ENCODE measurements at places on chromosomes 4 and X. TPM values are rescaled to one million over a fixed set of nuclear protein-coding genes. Genes with fewer than 3 reads are reported as not detected.

Gene GALNTL6
- total RNA-seq, result not detected

Gene ARMCX6
- 42.3 TPM for total RNA-seq

DNA sequence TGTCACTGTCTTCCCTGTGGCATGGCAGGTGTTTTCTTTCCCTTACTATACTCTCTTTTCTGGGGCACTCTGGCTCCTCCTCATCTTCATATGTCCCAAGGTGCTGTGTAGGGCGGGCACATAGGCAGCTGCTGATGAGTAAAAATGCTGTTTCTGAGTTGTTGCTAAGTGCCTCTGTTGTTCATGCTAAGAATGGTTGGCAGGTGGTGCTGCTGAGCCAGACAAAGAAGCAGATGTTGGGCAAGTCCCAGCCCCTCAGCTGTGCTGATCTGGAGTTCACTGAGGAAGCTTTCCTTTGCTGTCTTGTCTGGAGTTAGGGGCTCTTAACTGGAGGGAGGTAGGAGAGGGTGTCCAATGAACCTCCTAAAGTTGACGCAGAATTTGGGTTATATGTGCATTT, 40.6 kb downstream of the HADH start:
- no peak for DNase-seq

- DNase-seq, result no peak
Observed at GRCh38 chrX:110588164-110588563, 207.5 kb downstream of the CHRDL1 start.

All from upper lobe of left lung (tissue), 6 donors.